ENCODE measurements at places on chromosomes 4 and X. TPM values are rescaled to one million over a fixed set of nuclear protein-coding genes. Genes with fewer than 3 reads are reported as not detected.

GRCh38 chrX:39174772-39175417, 373.6 kb downstream of the MID1IP1 start:
- DNase-seq = peak; percentile 41

The F11 gene
- total RNA-seq = not detected

- DNase-seq = no peak
These were observed 1206.5 kb upstream of the PABPC4L start for GRCh38 chr4:135408109-135408508.

DNA sequence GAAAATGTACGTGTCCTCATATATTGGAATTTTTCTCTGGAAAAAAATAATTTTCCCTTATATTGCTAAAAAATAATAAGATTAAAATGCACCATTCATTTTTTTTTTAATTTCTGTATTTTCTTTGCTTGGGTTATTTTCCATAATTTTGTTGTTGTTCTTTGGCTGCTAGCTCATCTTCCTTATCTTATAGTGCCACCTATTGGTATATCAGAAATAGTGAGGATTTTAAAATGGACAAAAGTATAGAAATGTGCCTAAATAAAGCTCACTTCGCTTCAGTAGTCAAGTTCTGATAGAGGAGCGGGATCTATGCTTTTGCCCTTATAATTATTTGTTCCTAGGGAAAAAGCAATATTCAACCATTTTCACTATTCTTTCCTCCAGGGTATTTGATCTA, 134.8 kb downstream of the NAP1L3 start:
- DNase-seq = no peak

- DNase-seq = no peak
These were observed 81.5 kb downstream of the COX18 start for GRCh38 chr4:72987741-72988729.
